ENCODE measurements at places on chromosomes 2 and 18.

DNA sequence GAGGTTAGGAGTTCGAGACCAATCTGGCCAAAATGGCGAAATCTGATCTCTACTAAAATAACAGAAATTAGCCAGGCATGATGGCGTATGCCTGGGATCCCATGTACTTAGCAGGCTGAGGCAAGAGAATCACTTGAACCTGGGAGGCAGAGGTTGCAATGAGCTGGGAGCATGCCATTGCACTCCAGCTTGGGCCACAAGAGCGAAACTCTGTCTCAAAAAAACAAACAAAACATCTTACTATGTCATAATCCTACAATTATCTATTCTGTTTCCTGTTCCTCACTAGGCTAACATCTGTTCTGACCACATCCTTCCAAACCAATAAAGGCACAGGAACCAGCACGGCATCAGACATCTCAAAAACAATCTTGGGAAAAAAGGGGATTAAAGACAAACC lies 361.8 kb upstream of the UBE2E3 start:
- DNase-seq, result no peak

DNA sequence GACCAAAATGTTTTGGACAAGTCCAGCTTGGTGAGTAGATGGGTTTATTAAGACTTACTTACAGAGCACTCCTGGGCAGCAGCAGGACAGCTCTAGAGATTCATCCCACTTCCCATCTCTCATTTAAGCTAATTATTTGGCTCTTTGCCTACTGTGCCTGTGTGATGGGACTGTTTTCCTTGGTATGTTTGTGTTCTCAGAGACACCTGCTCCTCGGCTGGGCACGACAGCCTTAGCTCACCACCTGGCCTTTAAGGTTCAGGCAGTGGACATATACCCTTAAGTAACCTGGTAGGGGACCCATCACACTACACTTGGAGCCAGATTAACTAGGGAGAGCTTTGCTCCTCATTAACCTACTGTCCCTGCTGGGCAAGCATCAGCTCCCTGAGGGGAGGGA lies 41.7 kb upstream of the EFEMP1 start:
- DNase-seq, result no peak

DNA sequence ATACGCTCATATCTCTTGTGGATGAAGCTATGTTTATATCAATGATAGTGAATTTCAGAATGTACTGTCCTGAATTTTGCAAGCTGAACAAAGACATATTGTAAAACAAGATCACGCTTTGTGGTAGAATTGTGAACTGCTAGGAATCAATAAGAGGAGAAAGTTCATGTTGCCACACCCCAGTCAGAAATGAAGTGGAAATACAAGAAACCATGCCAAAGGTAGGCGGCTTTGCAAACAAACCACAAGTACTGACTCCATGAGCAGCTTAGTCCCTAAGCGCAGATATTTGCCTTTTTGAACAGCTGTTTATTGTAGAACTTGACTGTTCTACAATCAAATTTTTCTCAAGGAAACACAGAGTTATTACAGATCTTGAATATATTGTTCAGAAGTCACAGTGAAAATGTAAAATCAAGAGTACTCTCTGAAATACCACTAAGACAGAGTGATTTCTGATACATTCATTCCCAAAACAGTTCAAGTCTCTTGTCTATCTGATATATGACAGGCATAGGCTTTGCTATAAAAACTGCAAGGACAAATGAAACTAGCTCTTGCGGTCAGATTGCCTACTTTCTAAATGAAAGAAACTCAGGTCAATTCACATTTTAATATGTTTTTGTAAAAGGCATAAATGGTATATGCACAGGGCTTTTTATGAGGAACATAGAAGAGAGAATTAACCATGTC lies 120.9 kb upstream of the CDH19 start:
- DNase-seq, result no peak

DNA sequence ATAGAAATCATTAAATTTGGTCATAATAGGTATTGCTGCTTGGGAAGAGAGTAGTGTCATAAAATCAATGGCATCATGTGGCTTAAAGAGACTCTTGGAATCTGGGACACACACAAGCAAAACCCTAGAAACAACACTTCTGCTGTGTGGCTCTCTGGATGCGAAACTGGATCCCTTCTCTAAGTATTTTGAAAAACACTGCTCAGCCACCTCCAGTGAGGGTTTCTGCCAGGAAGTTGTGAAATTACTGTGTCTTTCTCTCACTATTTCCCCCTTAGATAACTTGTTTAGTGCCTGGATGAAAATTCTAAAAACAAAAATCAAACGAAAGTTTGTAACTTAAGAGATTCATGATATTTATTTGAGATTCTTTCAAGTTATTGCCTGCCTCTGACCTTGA lies 163.8 kb downstream of the RHBDD1 start:
- DNase-seq, result no peak

DNA sequence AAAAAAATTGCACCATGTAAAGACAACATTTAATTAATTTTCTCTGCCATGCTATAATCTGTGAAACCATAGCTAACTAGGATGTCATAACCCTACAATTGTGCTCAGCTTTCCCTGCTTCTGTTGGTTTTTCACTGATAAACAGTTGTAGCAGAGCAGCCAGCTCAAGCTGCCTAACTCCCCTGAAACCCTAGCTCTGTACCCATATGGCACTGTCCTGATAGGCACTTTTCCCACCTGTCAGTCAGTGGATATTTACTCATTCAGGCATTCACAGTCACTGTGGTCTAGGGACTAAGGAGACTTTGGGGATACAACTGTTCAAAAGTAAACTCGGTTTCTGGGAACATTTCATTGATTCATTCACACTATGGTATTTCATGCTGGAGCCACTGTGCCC lies 407.0 kb downstream of the DSEL start:
- no peak for DNase-seq

DNA sequence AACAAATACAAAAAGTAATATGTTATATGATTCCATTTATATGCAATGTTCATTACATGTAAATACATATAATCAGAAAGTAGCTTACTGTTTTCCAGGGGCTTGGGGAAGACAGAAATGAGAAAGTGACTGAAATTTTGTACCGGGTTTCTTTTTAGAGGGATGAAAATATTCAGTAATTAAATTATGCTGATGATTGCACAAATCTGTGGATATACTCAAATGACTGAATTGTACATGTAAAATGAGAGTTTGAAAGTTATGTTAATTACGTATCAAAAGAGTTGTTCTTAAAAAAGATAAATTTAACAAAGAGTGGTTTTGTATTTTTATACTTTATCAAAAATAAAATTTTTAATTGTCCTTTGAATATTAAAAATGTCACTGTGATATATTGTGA lies 856.3 kb downstream of the DSC3 start:
- no peak for DNase-seq

DNA sequence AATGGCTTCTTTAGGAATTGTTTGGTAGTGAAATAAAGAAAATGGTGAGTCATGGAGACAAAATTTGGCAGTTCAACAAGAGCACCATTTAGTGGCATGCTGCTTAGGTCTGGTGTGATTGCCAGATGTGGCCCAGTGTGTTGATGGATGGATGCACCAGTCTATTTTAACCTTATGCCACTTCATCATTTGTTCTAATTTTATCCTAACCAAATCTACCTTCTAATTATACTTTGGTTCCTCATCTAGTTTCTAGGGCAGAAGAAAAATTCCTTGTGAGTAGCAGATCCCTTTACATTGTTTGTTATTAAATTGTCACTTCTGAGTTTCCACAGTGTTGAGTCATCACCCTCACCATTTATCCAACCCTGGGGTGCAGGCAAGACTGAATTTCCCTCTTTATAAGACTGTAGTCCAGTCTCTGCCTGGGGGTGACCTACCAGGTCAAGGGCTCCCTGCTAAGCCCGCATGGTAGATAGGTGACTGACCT lies 32.5 kb downstream of the NABP1 start:
- no peak for DNase-seq

DNA sequence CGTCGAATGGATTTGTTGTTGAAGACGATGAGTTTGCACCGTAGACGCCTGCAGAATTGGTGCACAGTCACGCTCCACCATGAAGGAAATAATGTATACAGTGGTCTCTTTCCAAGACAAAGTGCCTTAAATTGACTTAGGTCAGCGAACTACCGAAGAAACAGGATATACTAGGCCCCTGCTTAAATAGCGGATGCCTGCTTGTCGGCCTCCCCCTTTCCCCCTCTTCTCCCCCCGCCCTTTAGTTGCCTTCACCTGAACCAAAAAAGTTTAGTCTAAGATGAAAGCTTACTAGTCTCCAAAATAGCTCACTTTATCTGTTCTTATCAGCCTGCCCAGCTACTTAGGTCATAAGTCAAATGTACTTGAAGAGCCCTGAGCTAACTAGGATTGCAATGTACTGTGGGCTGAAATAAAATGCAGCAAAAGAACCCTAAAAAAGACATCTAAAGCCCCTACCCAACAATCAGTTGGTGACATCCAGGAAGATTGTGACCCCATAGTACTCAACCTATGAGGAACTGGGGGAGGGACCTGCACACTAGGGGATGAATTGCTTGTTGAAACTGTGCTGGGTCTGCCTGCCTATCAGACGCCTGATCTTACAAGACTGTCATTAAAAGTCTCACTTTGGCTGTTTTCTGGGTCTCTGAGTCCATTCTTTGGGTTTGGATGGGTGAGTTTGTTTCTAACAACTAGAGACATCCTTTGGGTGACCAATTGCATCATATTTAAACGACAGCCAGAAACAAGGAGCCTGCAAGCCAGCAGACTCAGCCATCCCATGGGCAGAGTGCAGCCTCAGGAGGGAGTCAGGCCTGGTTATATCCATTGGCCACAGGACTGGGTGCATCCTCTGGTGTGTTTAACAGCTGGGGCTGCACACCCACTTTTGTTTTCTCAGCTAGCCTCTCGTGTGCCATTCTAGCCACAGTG lies 14.5 kb downstream of the ACOXL start:
- no peak for DNase-seq

DNA sequence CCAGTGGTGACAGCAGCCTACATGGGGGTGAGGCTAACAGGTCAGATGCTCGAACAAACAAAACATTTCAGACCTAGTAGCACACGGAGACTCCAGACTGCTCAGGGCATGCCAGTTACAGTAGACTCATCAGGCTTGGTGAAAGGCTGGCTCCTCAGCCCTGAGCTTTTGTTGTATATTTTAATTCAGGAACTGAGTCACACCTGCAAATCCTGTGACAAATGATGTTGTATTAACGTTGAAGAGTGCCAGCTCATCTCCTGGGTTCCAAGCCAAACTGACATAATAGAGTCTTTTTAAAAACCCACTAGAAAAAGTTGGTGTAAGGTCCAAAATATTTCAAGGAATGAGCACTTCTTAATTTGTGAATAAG lies 65.3 kb downstream of the C1D start:
- DNase-seq, result no peak

GRCh38 chr2:197130318-197130717 lies 180.3 kb downstream of the ANKRD44 start:
- no peak for DNase-seq

DNA sequence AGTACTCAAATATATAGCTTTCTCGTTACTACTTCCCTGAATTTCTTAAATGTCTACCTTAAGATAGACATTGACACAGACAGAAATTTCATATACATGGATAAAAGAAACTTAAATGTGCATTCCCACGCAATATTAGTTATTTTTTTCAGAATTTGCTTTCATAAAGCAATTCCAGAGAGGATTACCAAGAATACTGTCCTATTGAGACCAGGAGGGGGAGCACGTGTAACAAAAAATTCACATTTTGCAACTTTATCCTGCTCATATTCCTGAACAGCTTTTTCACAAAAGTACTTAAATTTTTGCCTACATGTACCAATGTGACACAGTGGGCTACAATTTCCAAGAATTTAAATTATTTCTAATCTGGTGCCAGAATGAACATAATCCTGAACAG lies 30.7 kb upstream of the ERCC3 start:
- DNase-seq, result no peak

DNA sequence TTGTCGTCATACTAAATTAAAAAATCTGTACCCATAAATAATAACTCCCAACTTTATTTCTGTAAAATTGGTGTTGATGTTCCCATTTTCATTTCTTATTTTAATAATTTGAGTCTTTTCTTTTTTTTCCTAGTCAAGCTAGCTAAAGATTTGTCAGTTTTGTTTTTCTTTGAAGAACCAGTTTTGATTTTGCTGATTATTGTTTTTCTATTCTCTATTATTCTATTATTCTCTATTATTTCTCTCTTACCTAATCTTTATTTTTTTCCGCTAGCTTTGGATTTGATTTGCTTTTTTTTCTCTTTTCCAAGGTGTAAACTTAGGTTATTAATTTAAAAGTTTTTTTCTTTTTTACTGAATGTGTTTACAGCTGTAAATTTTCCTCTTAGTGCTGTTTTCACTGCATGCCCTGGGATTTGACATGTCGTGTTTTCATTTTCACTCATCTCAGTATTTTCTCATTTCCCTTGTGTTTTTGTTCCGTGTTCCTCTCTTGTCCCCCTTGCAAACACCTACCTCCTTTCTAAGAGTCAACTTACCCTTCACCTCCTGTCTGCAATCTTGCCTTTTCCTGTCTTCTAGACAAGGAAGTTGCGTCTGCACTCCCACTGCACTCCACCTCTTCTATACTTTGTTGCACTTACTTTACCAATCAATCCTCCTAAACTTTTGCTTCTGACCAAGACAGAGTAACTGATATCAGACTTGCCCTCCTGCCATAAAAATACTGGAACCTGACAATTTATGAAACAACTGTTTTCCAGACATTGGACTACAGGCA lies 18.8 kb downstream of the PSMG2 start:
- DNase-seq, result no peak

DNA sequence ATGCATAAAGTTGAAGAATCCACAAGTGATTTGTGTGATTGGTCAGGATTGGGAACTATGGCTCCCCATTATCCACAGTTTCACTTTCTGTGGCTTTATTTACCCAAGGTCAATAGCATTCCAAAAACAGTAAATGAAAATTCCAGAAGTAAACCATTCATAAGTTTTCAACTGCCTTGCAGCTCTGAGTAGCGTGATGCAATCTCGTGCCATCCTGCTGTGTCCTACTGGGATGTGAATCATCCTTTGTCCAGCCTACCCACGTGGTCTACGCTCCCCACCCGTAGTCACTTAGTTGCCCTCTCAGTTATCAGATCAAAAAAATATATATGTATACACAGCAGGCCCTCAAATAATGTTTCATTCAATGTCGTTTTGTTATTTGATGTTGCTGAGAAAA lies 89.0 kb upstream of the DLGAP1 start:
- no peak for DNase-seq

DNA sequence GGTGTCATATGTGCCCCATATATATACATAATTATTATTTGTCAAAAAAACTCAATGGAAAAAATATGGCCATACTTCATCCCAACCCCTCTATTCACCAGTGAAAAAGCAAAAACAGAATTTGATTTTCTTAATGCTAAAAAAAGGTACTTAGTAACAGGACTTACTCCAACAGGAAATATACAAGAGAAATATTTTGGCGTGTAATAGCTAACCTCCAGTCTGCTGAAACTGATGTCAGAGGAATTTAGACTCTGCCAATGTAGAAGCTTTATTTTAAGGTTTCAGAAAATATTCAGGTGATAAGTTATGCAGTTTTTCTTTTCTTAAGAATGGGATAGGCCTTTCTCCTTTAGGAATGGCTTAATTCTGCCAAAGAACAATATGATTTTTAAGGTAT lies 72.6 kb downstream of the TMEFF2 start:
- no peak for DNase-seq

GRCh38 chr2:216871333-216871934 lies 11.6 kb upstream of the TNP1 start:
- no peak for DNase-seq

GRCh38 chr18:22556222-22557167 lies 138.8 kb upstream of the CTAGE1 start:
- no peak for DNase-seq

- DNase-seq, result no peak
These were observed 246.0 kb upstream of the CXCR4 start for GRCh38 chr2:136363900-136364299.
